ENCODE measurements at places on chromosomes 1 and 21. TPM values are rescaled to one million over a fixed set of nuclear protein-coding genes. Genes with fewer than 3 reads are reported as not detected.

HPCA gene
- not detected for polyA plus RNA-seq

S100A14 gene
- 4.4 TPM for polyA plus RNA-seq

ACOT11 gene
- 40.8 TPM for polyA plus RNA-seq

CCDC28B gene
- 19.0 TPM for polyA plus RNA-seq

SPOCD1 gene
- 0.36 TPM for polyA plus RNA-seq

LSM10 gene
- polyA plus RNA-seq = 72.7 TPM

FAM229A gene
- polyA plus RNA-seq = 4.0 TPM

NHLH2 gene
- not detected for polyA plus RNA-seq

AXDND1 gene
- polyA plus RNA-seq = not detected

DNA sequence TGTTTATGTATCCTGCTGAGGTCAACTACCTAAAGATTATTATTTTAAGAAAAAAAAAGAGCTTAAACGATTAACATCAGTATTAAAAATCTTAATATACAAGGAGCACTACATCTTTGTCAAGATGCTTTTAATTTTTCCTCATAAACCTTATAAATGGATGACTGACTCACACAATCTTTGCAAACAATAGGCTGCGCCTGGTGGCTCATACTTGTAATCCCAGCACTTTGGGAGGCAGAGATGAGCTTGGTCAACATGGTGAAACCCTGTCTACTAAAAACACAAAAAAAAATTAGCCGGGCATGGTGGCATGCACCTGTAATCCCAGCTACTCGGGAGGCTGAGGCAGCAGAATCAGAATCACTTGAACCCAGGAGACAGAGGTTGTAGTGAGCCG lies 1.7 kb downstream of the KHDC4 start:
- no peak for DNase-seq

GRCh38 chr1:88649932-88650331 lies 34.1 kb upstream of the PKN2 start:
- DNase-seq = no peak

- peak; percentile 40 for DNase-seq
These were observed 910 bp upstream of the RERE start for GRCh38 chr1:8818325-8818775.

- no peak for DNase-seq
These were observed 5.5 kb downstream of the TRMT1L start for GRCh38 chr1:185151215-185151614.

GRCh38 chr21:40534886-40535285 lies 312.1 kb downstream of the DSCAM start:
- DNase-seq = no peak

GRCh38 chr1:71494163-71494562 lies 413.3 kb upstream of the ZRANB2 start:
- DNase-seq = no peak

DNA sequence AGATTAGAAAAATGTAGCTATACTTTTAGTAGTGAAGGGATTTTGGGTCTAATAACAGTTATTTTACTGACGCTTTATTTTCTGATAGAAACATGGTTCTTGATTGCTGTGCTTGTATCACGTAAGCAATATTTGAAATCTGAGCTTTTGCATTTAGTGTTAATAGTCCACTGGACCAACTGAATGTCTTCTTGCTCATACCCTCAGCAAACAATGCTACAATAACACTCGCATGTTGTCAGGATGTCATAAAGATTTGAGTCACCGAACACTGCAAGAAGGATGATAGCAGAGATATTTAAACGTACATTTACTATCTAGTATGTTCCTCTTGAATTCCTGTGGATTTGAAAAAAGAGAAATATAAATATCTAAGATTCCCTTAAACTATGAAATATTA lies 7.5 kb downstream of the DYRK1A start:
- no peak for DNase-seq

DNA sequence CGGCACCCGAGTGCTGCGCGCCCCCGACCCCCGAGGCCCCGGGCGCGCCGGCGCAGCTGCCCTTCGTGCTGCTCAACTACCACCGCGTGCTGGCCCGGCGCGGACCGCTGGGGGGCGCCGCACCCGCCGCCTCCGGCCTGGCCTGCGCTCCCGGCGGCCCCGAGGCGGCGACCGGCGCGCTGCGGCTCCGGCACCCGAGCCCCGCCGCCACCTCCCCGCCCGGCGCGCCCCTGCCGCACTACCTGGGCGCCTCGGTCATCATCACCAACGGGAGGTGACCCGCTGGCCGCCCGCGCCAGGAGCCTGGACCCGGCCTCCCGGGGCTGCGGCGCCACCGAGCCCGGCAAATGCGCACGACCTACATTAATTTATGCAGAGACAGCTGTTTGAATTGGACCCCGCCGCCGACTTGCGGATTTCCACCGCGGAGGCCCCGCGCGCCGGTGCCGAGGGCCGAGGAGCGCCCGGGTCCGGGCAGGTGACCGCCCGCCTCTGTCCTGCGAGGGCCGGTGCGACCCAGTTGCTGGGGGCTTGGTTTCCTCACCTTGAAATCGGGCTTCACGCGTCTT lies 49.0 kb downstream of the SIM2 start:
- DNase-seq = peak; percentile 62

GRCh38 chr1:102593276-102593675 lies 515.0 kb downstream of the COL11A1 start:
- DNase-seq = no peak

- DNase-seq = no peak
These were observed 188.8 kb downstream of the TNR start for GRCh38 chr1:175554586-175554985.

DNA sequence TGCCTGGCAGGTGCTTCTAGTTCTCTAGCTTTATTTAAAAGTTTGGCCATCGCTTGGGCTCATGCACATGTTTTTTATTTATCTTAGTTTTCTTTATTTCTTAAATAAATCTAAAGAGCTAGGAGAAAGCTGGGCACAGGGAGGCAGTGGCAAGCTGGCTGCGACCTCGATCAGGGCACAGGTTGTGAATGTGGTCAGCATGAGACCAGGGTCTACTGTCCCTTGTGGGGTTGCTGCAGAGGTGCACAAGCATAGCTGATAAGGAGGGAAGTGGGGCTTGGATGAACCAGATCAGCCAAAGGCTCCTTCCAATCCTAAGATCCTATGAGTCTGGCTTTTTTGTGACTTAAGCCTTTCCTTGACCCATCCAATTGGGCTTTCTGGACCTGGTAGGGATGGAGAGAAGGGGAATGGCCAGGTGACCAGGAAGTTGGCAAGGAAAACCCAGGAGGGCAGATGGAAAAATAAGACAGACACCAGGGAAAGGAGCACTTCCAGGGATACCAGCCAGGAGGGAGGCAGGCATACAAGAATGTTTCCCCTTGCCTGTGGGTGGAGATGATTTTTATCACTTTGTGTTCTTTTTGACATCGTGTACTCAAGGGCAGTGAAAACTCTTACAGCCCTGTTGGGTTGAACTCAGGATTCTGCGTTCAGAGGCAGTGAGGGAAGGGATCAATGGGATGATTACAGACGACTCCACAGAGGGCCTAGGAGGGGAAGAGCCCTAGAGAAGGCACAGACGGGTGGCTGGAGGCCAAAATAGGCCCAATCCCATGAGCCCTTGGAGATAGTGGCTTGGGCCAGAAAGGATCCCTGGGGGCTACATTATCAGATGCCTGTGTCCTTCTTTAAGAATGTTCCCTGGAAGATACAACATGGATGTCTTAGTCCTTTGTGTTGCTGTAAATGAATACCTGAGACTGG lies 8.5 kb downstream of the CYP4B1 start:
- no peak for DNase-seq

- DNase-seq = peak; percentile 57
These were observed 1.2 kb upstream of the NEGR1 start for GRCh38 chr1:72283307-72284083.

GRCh38 chr1:78519446-78519845 lies 28.7 kb downstream of the PTGFR start:
- no peak for DNase-seq

DNA sequence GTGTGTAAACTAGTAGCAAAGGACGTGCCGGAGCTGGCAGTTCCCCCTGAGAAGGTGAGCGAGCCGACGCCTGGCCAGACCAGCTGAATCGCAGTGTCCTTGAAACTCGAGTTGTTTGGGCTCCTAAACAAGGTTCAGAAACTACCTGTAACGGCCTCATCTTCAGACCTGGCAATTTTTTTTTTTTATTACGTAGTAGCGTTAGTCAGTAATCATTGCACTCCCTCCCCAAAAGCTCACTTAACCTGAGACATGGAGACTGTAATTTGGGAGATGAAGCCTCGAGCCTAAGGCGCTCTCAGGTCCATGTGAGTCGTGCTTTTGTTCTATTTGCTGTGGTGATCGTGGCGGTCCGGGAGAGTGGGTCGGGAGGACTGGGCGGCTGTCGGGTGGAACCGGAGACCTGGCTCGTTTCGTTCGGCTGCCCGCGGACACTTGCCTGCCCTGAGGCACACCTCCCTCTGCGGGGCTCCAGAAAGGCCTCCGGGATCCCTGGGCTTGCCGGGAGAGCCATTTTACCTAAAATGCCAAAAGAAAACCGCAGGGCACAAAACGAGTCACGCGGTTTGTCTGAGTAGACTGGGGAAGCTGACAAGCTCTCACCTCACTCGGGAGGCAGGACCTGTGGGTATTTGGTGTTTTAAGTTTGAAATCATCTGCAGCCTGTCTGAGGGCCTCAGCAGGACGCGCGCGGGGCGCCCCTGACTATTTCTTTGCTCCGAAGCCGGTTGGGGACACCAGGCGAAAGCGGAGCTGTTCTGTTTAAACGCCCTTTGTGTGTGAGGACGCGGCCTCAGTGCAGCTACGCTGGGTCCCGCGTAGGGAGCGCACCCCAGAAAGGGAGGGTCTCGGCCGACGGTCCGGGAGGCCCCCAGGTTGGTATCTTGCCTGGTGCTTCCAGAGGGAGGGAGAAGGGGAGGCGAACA lies 722 bp downstream of the LHX8 start:
- DNase-seq = no peak

- peak; percentile 33 for DNase-seq
These were observed 42.6 kb downstream of the SIM2 start for GRCh38 chr21:36741506-36741905.

GRCh38 chr1:244917073-244917670 lies 52.8 kb upstream of the HNRNPU start:
- DNase-seq = no peak

DNA sequence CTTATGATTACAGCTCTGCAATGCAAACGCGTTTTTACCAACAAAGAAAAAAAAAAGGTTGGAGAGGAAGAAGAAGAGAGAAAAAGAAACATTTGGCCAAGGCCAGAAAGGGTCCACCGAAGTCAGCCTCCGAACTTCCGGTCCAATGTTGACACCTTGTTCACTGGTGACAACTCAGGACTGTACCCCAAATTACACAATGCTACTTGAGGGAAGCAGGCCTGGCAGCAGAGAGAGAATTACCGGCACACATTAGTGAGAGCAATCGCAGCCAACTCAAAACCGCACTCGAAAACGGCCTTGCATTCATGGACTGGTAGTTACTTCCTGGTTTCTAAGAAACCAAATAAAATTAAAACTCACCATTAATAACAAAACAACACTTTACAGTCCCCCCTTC lies 652.5 kb downstream of the KIF26B start:
- no peak for DNase-seq

GRCh38 chr1:72623299-72623708 lies 341.0 kb upstream of the NEGR1 start:
- no peak for DNase-seq

DNA sequence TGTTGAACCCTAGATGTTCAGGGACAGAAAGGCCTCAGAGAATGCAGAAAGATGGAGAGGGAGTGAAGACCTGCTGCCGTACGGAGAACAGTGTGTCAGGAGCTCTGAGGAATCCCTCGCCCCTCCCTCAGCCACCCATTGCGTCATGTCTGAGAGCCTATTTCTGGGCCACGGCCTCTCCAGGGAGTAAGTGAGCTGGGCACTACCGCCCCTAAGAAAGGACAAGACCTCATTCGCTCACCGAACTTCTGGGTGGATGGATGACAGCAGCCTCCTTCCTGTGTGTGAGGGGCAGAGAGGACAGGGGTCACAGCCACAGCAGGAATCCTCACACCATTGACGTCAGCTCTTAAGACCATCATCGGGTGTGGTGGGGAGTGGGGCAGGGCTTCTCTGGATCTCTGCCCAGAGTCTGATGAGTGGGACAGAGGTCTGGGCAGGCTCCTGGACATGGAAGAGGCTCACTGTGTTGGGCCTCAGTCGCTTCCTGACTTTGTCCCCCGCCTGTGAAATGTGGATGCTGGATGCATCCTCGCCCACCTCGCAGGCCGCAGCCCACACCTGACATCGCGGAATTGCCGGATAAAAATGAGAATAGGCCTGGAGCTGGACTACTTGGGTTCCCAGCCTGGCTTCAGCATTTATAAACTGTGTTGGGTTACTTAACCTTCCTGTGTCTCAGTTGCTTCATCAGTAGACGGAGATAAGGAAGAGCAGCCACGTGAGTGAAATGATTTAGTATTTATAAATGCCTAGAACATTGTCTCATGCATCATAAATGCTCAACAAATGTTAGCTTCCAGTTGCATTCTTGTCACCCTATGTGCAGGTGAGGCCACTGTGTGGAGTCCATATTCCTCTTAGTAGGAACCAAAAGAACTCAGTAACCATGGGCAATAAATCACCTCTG lies 238.6 kb downstream of the TRABD2B start:
- DNase-seq = no peak

DNA sequence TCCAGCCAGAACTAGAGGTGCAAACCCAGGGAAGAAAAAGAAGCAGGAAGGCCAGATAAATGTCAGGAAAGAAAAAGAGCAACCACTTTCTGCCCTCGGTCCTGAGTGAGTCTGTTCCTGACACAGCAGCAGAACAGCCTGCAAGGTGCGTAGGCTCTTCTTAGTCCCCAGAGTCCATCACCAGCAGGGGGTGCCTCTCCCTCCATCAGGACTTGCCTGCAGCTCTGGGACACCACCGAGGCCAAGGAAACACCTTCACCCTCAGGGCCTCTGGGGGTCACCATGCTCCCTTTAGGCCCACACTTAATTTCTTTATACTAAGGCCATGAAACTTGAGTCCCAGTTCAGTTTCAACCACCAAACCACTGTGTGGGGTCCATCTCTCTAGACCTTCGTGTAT lies 43.7 kb upstream of the NFASC start:
- no peak for DNase-seq

DNA sequence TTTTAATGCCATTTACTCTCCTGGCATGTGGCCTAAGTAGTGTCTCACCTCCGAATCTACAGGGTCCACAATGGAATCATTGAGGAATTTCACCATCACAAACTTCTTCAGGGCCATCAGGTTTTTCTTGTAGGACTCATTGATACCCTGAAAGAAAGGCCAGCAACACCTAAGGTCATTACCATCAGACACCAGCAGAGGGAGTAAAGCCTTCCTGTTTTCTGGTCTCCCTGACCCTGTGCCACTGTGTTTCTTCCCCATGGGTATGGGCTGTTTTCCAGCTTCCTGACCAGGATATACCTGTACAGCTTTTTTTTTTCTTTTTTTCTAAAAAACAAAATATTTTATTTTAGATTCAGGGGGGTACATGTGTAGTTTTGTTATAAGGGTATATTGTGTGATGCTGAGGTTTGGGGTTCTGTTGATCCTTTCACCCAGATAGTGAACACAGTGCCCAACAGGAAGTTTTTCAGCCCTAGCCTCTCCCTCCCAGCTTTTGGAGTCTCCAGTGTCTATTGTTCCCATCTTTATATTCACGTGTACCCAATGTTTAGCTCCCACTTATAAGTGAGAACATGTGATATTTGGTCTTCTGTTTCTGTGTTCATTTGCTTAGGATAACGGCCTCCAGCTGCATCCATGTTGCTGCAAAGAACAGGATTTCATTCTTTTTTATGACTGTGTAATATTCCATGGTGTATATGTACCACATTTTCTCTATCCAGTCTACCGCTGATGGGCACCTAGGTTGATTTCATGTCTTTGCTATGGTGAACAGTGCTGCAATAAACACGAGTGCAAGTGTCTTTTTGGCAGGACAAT lies 18.3 kb downstream of the PPT1 start:
- DNase-seq = no peak

Data from heart left ventricle (tissue), 16 donors.